K562 (cell line): ENCODE measurements at places on chromosomes 1 and 21.

DNA sequence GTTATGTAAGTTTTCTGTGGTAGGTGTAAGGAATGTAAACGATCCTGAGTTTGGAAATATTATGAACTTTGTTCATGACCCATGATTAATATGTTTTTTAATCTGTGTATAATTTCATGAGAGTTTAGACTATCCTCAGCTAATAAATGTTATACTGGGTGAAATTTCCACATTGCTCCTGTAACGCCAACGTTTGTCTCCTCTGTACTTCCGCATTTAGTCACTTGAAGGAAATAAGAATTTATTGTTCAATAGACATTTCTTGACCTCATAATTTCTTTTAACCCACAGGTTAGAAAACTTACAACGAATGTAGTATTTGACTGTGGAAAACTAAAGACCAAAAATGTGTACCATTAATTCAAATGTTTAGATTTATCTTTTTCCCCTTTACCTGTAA is 876 bp downstream of the KCNJ15 start:
- DNase-seq = no peak

DNA sequence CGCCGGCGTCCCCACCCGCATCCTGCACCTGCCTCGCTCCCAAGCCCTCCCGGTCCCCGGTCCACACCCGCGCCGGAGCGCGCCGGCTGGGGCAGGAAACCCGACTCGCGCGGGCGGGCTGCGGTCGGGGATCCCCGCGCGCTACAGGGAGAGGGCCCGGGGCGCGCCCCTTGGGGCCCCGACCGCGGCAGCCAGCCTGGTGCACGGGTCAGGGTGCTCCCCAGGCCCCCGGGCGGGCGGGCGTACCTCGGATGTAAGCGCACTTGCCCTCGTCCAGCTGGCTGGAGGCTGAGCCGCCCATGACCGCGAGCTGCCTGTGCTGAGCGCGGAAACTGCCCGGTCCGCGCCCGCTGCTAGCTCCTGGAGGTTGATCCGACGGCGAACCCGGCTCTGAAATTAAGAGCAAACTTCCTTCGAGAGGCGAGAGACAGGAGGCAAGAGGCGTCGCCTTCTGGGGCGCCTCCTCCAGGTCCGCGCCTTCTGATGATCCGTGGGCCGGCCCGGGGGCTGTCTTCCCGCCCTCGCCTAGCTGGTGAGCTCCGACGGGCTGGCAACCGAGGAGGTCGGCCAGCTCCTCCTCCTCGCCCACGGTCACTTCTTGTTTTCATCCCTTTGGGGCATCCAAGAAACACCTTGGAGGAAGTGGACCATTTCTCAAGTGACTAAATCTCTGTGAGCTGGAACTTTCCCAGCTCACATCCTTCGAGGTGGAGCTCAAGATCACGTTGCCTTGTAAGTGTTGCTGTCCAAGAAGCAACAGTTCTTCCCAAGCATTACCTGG is at the start of gene NIBAN1:
Gene NIBAN1 (minus strand): TSS at position 453 of the 781 bp plus-strand sequence. CDS start 152 bp downstream, at position 301.
- DNase-seq = peak; percentile 78

DNA sequence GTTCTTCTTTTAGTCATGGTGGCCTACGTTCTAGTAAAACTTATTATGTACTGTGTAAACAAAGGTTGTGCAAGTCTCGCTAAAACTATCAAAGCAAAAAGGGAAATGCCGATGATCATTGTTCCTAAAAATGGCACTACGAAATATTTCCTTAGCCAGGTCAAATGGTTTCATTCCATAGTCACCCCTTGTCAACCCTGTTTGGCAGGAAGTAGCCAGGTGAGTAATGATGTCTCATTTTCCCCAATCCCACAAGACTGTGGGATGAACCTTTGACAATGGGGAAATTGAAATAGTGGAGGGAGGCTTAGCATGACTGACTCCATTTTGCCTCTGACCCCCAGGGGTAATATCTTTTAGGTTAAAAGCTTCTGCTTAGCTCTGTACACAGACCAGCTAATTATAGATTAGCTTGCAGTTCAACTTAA is 5.6 kb upstream of the REN start:
- DNase-seq = no peak

DNA sequence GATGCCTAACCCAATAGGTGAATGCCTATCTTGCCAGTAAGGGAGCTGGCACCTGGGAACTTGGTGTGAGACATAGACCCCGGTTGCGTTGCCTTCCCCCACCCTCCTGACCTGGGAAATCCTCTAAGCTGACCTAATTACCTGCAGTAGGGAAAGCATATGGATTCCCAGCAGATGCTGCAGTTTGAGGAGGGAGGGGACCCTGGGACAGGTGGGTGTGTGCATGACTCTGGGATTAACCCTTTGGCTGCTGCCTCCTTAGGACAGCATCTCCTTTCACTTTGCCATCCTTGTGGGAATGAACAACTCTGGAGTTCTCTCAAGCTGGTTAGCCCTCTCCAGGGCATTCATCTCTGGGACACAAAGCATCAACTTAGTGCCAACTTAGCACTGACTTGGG is 16.4 kb upstream of the NFASC start:
- DNase-seq = no peak

GRCh38 chr1:84871181-84871580 is 21.8 kb downstream of the LPAR3 start:
- DNase-seq = no peak

- DNase-seq = no peak
These were observed 168.9 kb downstream of the FASLG start for GRCh38 chr1:172827841-172828240.

GRCh38 chr1:219991511-219991810 is 54.8 kb downstream of the EPRS1 start:
- no peak for DNase-seq

DNA sequence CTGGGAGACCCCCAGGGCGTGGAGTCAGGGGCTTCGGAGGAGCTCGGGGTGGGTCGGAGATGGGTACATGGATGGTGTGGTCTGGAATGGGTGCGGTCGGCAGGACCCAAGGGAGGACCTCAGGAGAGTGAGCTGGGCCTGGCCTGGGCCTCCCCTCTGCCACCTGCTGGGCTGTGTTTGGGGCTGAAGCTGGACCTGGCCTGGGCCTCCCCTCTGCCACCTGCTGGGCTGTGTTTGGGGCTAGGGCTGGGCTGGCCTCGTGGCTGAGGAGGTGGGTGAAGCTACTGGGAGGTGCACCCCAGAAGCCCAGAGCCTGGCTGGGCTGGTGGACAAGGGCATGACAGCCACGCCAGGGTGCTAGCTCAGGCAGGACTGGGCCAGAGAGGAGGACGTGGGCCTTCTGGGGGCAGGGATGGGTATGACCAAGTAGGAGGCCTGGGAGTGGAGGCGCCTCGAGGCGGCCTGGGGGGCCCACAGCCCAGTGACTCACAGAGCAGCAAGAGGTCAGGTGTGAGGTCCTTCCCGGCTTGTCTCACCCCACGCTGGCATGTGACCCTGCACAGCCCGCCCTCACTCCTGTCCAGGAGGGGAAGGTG is 14.5 kb downstream of the SAMD11 start:
- DNase-seq = peak; percentile 61

DNA sequence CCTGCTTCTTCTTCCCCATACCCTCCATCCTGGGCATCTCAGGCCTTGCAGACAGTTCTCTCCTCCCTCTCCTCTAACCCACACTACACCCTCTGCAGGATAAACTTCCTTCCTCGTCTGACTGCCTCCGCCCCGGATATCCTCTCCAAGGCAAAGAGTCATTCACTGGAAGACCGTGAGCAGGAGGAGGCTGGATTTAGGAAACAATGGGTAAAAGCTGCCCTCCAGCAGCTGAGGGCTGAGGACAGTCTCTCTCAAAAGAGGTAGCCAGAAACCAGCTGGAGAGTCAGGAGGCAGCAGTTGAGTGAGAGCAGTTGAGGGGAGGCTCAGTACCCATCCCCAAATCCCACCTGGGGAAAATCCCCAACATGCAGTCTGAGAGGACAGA is 1.4 kb downstream of the CSRP1 start:
- no peak for DNase-seq
